Kidney (tissue), 22 donors: ENCODE measurements at places on chromosomes 16 and 17. TPM values are rescaled to one million over a fixed set of nuclear protein-coding genes. Genes with fewer than 3 reads are reported as not detected.

The NOL3 gene
- total RNA-seq, result 36.4 TPM

The SOST gene
- 0.09 TPM for total RNA-seq

The GFAP gene
- total RNA-seq, result 1.4 TPM

The CCL14 gene
- 134 TPM for total RNA-seq

DNA sequence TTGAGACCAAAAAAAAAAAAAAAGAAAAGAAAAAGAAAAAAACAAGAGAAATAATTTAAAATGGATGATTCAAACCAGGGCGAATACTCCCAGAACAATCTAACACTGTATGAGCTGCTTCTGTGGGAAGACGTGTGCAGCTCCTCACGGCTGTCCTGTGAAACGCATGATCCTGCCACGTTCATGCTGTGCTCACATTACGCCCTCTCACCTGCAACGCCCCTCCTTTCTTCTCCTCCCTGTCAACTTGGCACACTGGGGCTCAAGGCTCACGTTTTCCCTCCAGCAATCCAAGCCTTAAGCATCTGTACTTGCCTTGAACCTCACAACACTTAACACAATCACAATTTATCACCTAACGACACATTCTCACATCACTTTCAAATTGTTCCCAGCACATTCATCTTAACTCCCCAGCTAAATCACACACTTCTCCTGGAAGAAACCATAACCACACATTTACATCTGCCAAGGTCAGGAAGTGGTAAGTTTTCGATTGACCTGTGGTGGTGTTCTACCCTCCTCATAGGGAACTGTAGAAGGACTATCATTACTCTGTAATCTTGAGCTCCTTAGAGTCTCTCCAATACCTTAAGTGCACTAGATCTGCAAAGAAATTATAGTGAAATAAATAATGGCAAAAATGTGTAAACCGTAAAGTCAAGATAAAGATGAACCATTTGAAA, 29.1 kb downstream of the MBTPS1 start:
- no peak overlapping the region for H3K4me3 ChIP-seq
- no peak for DNase-seq
- H3K4me1 ChIP-seq, result no peaks in the 10 kb centered on the region
- H3K27ac ChIP-seq, result no peak overlapping the region
- H3K27me3 ChIP-seq, result no peaks in the 10 kb centered on the region

- no peaks in the 10 kb centered on the region for H3K4me1 ChIP-seq
- H3K36me3 ChIP-seq, result no peaks in the 10 kb centered on the region
- H3K4me3 ChIP-seq, result no peak overlapping the region
Observed at GRCh38 chr16:51657848-51658247, 506.8 kb upstream of the SALL1 start.

DNA sequence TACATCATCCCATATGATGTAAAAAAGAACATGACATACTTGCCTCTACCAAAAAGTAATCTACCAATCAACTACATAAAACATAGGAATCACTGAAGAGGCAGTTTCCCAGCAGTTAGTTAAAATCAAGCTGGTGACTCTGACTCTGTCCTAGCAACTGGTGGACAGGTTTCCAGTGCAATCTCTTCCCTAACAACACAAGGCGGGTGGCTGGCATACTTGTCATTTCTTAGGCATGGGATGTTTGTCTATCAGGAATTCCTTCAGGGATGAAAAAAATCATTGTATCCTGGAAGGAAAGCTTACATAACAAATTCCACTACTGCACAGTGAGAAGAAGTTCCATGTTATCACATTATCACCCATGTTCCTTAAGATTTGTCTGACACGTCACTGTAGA, 50.9 kb downstream of the HELZ start:
- H3K27ac ChIP-seq, result no peak overlapping the region
- no peaks in the 10 kb centered on the region for H3K4me1 ChIP-seq
- H3K27me3 ChIP-seq, result no peaks in the 10 kb centered on the region
- no peaks in the 10 kb centered on the region for H3K36me3 ChIP-seq
- H3K4me3 ChIP-seq, result no peak overlapping the region
- DNase-seq, result no peak

GRCh38 chr16:87789437-87790291, 23.9 kb upstream of the KLHDC4 start:
- peaks cover 8% of the 10 kb centered on the region for H3K4me1 ChIP-seq
- peak overlapping the region; percentile 28 for H3K27ac ChIP-seq
- H3K4me3 ChIP-seq, result no peak overlapping the region
- no peaks in the 10 kb centered on the region for H3K27me3 ChIP-seq
- no peaks in the 10 kb centered on the region for H3K36me3 ChIP-seq

DNA sequence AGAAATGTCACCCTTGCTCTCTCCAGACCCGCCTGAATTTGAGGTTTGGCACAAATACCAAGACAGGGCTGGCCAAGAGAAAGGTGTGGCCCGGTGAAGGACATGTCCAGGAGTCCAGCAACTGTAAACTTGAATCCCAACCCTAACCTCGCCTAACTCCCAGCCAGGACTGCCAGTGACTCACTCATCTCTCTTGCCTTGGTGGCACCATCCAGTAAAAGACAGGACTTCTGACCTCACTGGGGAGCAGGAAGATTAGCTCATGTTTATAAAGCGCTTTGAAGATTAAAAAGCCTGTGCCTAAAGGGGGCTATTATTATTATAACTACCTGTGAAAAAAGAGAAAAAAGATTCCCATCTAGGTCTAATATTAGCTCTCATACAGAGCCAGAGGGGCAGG, 335.3 kb downstream of the SOX9 start:
- no peaks in the 10 kb centered on the region for H3K36me3 ChIP-seq
- H3K27me3 ChIP-seq, result no peaks in the 10 kb centered on the region
- H3K4me1 ChIP-seq, result no peaks in the 10 kb centered on the region
- no peak overlapping the region for H3K27ac ChIP-seq

- DNase-seq, result no peak
- no peaks in the 10 kb centered on the region for H3K27me3 ChIP-seq
- no peak overlapping the region for H3K27ac ChIP-seq
- no peak overlapping the region for H3K4me3 ChIP-seq
- H3K36me3 ChIP-seq, result no peaks in the 10 kb centered on the region
- peaks cover 4% of the 10 kb centered on the region for H3K4me1 ChIP-seq
Observed at GRCh38 chr17:19391432-19391831, 4.4 kb upstream of the MFAP4 start.

DNA sequence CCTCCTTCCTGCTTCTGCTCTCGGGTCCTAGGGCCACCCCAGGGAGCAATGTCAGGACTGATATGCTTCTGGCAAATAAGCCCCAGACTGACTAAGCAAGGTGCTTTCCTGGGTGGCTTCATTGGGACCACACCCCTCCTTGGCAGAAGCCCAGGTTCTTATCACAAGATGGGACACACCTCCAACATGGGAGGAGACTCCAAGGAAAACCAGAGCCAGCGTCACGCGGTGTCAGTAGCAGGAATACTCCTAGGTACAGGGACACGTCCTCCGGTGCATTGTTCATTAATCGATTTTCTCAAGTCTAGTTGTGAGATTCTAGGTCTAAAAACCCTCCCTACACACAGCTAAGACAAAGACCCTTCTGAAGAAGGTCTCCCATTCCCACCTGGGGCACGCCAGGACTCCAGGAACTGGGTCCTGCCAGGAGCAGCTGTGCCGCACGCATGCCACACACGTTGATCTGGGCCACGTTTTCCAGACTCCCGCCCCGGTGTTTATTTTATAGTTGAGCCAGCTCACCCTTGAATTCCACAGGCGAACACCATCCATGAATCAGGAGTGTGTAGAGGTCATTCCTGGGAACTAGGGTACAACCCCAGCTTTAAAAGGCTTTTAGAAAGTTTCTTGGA, 30.8 kb downstream of the FA2H start:
- H3K4me3 ChIP-seq, result no peak overlapping the region
- no peaks in the 10 kb centered on the region for H3K27me3 ChIP-seq
- no peaks in the 10 kb centered on the region for H3K4me1 ChIP-seq
- DNase-seq, result peak; percentile 79
- H3K27ac ChIP-seq, result peak overlapping the region; percentile 81
